ENCODE measurements at places on chromosomes 6 and 20. TPM values are rescaled to one million over a fixed set of nuclear protein-coding genes. Genes with fewer than 3 reads are reported as not detected.

The C6orf141 gene
- 2.2 TPM for total RNA-seq

The MYBL2 gene
- 0.36 TPM for total RNA-seq

The OPN5 gene
- not detected for total RNA-seq

The C20orf96 gene
- 4.7 TPM for total RNA-seq

The TSBP1 gene
- 0.45 TPM for total RNA-seq

The NPBWR2 gene
- not detected for total RNA-seq

The UBD gene
- 11.3 TPM for total RNA-seq

The TCF21 gene
- total RNA-seq, result 9.7 TPM

The VGLL2 gene
- total RNA-seq, result not detected

The C4A gene
- 32.8 TPM for total RNA-seq

The ADTRP gene
- 0.74 TPM for total RNA-seq

The SEMG1 gene
- 0.14 TPM for total RNA-seq

The STMND1 gene
- 15.6 TPM for total RNA-seq

The PRICKLE4 gene
- 11.4 TPM for total RNA-seq

The CST1 gene
- total RNA-seq, result 1.2 TPM

The PSORS1C1 gene
- total RNA-seq, result 1.2 TPM

The SLC35B3 gene
- total RNA-seq, result 16.9 TPM

The ERGIC3 gene
- total RNA-seq, result 277 TPM

The BTNL2 gene
- total RNA-seq, result not detected

The RIN2 gene
- total RNA-seq, result 50.4 TPM

The JPH2 gene
- 29.1 TPM for total RNA-seq

The FAM83C gene
- total RNA-seq, result 0.36 TPM

The ULBP1 gene
- 2.8 TPM for total RNA-seq

The DEFB132 gene
- 2.2 TPM for total RNA-seq

The RAD21L1 gene
- total RNA-seq, result 3.0 TPM

The MLN gene
- not detected for total RNA-seq

The AVP gene
- 3.1 TPM for total RNA-seq

The ZSCAN31 gene
- total RNA-seq, result 21.7 TPM

The FNDC11 gene
- 1.8 TPM for total RNA-seq

The LPIN3 gene
- total RNA-seq, result 30.4 TPM

The TLDC2 gene
- 0.14 TPM for total RNA-seq

The GLP1R gene
- 0.23 TPM for total RNA-seq

The DCBLD1 gene
- total RNA-seq, result 8.8 TPM

The CLDN20 gene
- total RNA-seq, result not detected

The LAMA4 gene
- total RNA-seq, result 9.6 TPM

The PKIB gene
- total RNA-seq, result 2.6 TPM

The ZSCAN26 gene
- total RNA-seq, result 30.7 TPM

The RAET1E gene
- 0.77 TPM for total RNA-seq

The OPRL1 gene
- total RNA-seq, result 1.5 TPM

The ADGRG6 gene
- total RNA-seq, result 13.5 TPM

The HLA-DRB5 gene
- not detected for total RNA-seq

The PRSS35 gene
- total RNA-seq, result not detected

The TMEM244 gene
- not detected for total RNA-seq

The CLPSL2 gene
- total RNA-seq, result not detected

The IL20RA gene
- 19.9 TPM for total RNA-seq

The PREP gene
- total RNA-seq, result 54.5 TPM

The CST2 gene
- not detected for total RNA-seq

The MEP1A gene
- 0.34 TPM for total RNA-seq

The COL19A1 gene
- total RNA-seq, result 0.14 TPM

The SRSF12 gene
- total RNA-seq, result 1.0 TPM

The DTD1 gene
- 31.2 TPM for total RNA-seq

The ERMARD gene
- 33.2 TPM for total RNA-seq

The ZNF292 gene
- 49.0 TPM for total RNA-seq

The CHRNA4 gene
- total RNA-seq, result not detected

The HACE1 gene
- total RNA-seq, result 11.7 TPM
